ENCODE measurements at places on chromosomes 7 and 10.

- no peak for DNase-seq
Measured at GRCh38 chr7:116951366-116952292, 1.7 kb upstream of the ST7 start.

GRCh38 chr7:137026176-137026500 is 157.7 kb downstream of the CHRM2 start:
- no peak for DNase-seq

GRCh38 chr10:121741248-121741792 is 143.1 kb upstream of the FGFR2 start:
- DNase-seq = no peak

DNA sequence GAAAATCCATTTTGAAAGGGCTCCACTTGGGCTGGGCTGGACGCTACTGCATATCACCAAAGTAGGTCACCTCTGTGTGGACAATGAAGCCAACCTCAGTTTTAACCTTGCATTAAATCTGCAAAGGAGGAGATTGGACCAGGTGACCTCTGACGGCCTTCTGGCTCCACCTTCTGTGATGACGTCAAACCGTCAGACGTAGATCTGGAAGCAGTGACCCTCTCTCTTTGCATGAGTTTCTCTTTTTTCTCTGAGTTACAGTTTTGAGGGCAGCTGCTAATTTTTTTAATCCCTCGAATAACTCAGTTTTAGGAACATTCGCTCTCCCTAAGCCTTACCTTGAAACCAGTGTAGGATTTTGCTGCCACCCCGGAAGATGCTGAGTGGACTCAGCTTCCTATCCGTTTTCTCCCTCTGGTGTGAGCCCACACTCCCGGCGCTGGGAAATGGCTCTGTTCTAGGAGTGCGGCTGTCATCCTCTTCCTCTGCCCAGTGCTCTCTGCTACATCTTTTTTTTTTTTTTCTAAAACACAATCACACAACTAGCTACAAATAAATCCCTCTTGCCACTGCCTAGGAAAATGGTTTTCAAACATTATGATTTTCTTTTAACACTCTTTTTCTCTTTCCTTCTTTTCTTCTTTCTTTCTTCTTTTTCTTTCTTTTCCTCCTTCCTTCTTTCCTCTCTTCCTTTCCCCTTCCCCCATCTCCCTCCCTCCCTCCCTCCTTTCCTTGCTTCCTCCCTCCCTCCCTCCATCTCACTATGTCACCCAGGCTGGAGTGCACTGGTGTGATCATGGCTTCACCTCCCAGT is 27.7 kb upstream of the NMT2 start:
- no peak for DNase-seq

DNA sequence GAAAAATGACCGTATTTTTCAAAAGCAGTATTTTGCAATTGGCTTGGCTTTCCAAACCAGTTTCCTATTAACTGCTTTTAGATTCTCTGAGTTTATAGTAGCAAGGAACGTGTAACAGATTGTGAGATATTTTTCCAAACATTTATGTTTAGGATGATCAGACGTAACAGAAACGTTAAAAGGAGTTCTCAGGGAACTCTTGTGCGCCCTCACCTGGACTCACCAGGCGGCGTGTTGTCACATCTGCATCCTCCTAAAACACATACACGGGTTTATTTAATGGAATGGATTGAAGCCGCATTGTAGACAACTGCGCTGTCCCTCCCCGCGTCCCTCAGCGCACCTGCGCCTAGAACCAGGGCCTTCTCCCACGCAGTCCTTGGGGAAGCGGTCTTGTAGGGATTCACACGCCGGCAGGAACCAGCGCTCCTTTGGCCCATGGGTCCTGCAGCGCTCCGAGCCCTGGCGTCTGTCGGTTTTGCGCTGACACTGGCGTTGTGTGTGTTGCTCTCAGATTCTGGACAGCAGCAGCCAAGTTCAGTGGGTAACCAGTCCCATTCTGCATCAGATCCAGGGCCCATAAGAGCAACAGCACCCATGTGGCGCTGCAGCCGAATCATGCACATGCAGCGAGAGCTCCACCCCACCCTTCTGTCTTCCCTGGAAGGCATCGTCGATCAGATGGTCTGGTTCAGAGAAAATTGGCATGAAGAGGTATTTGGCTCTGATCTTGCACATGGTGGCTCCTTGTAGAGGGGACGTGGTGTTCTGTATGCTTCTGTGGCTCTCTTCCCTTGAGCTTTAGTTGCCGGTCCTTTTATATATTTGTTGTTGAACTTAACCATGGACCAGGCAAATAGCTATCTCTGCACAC is 114.9 kb downstream of the TRRAP start:
- DNase-seq = no peak

GRCh38 chr10:74199315-74199714 is 48.3 kb downstream of the ADK start:
- no peak for DNase-seq

DNA sequence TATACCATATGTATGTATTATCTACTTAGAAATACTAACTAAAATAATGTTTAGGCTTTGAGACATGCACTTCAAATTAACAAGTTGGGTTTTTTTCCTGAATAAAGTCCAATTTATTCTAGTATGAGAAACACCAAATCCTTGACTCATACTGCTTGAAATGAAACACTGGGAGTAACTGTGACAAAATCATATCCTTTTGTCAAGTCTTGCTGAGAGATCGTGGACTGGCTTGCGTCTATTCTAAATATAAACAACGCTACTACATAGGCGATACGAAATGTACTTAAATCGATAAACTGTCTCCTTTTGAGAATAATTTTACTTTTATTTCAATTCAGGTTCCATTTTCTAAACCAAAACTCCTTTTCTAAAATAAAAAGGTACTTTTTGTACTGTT is 16.3 kb downstream of the SMURF1 start:
- no peak for DNase-seq

- DNase-seq = no peak
Measured at GRCh38 chr7:148256433-148256832, 334.1 kb upstream of the C7orf33 start.

DNA sequence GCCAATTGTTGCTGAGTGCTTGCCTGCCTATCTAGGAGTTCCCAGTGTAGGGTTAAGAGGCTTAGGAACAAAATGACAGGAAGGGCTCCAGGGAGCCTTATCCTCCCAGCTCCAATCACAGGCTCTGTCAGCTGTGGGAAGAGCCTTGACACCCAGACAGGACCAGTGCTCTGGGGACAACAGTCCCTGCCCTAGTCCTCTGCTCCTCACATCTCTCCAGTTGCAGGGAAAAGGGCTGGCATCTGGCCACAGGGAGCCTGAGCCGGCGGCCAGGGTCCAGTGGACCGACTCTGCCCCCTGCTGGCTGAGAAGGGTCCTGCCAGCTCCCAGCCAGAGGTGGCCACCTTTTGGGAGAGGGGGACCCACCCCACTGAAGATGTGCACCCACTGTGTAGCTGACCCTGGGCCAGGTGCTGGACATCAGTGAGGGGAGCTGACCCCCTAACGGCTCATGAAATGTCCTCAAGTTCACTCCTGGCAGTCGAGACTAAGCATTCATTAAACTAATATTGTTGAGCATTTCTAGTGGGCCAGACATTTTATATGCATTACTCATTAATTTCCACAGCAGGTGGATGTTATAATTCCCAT is 17.6 kb downstream of the DNAJB12 start:
- DNase-seq = no peak

GRCh38 chr10:59962756-59963155 is 56.4 kb upstream of the CCDC6 start:
- no peak for DNase-seq

GRCh38 chr7:98992076-98992475 is 113.7 kb downstream of the TRRAP start:
- DNase-seq = no peak

DNA sequence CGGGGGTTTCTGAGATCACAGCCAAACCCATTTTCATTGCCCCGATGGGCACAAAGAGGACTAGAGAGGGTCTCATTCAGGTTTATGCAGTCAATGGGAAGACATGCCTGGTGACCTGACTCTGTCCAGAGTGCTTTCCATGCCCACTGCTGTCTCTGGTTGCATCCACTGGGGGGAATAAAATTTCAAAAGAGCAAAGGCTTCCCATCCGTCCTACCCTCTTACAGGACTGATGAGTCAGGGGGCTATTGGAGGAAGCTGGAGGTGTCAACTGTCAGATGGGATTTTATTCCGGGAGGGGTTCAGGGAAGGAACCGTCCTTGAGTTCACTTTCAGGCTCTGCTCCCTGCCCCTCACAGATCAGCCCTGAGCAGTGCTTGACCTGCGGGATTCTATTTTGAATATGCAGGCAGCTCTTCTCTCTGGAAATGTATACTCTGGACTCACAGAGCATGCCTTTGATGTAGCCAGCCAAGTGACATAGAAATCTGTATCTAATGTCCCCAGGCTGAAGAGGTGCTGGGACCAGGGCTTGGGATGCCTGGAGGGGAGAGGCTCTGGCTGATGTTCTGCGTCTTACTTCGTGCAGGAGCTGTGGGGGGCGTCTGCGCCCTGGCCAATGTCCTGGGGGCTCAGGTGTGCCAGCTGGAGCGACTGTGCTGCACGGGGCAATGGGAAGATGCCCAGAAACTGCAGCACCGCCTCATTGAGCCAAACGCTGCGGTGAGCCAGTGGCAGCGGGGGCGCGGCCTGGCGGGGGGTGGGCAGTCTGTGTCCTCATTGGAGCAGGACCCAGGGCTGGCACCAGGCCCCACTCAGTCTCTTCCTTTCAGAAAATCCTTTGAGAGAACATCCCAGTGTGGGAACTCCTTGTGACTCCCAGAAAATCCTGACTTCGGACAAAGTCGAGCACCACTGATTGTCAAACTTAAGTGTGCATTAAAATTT is 12.0 kb downstream of the C10orf62 start:
- no peak for DNase-seq

- no peak for DNase-seq
Measured at GRCh38 chr10:7277432-7277831, 133.4 kb downstream of the SFMBT2 start.

DNA sequence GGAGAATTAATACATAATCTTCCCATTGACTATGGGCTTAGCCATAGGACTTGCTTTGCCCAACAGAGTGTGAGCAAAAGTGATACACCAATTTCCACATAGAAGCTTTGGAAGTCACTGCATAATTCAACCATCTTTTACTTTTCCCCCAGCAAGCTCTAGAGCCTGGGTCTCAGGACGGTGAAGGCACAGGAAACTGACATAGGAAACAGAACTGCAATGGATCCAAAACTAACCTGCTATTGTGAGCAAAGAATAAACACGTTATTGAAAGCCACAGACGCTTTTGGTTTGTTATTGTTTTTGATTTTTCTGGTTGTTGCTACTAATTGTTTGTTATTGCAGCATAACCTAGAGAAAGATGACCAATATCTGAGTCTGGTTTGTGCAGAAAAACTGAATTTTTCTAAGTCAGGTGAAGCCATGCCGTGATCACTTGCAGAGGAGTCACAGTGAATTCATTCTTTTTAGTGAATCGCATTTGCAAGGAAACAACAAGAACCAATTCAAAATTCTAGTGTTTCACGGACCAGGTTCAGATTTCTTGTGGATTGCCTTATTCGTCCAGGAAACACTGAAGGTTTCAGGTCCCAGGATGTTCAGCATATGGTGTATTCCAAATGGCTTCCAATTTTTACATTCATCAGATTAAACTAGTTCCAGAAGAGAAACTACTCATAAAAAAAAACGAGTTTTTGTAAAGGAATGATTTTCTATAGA is 52.8 kb downstream of the CUBN start:
- DNase-seq = no peak

DNA sequence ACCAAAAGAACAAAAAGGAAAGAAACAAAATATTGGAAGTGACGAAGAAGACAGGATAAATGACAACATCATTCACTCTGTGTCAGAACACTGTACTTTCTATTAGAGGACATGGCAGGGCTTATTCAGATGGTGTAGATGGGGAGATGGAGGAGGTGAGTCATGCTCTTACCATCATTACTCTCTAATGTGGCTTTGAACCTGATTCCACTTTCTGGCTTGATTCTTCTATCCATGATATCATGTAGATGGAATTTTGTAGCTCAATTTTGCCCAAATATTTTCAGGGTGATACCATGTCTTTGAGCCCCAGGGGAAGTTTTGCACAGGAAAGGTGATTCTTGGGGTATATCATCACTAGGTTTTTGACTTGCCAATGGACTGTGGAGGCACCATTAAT is 91.7 kb downstream of the CFAP58 start:
- DNase-seq = no peak

GRCh38 chr7:151125846-151126481 is 39.7 kb downstream of the AGAP3 start:
- no peak for DNase-seq

- DNase-seq = no peak
Measured at GRCh38 chr7:36186359-36187121, 33.5 kb downstream of the EEPD1 start.

- no peak for DNase-seq
Measured at GRCh38 chr7:8638076-8638475, 204.7 kb downstream of the NXPH1 start.

DNA sequence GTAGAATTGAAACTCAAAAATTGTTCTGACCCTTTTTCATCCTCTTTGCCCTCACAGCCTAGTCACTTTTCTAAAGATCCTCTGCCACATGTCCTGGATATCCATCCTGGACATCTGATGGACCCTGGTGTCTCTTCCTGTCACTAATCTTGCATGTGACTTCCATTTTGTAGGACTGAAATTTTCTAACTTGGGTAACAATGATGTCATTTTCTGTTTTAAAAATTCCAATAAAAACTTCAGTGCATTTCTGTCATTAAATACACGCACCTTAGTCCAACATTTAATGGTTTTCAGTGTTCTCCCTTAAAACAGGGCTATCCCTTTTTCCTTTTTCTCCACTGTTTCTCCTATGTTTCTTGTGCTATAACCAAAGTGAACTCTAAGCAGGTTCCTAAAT is 684.9 kb upstream of the ANKRD30A start:
- DNase-seq = no peak

DNA sequence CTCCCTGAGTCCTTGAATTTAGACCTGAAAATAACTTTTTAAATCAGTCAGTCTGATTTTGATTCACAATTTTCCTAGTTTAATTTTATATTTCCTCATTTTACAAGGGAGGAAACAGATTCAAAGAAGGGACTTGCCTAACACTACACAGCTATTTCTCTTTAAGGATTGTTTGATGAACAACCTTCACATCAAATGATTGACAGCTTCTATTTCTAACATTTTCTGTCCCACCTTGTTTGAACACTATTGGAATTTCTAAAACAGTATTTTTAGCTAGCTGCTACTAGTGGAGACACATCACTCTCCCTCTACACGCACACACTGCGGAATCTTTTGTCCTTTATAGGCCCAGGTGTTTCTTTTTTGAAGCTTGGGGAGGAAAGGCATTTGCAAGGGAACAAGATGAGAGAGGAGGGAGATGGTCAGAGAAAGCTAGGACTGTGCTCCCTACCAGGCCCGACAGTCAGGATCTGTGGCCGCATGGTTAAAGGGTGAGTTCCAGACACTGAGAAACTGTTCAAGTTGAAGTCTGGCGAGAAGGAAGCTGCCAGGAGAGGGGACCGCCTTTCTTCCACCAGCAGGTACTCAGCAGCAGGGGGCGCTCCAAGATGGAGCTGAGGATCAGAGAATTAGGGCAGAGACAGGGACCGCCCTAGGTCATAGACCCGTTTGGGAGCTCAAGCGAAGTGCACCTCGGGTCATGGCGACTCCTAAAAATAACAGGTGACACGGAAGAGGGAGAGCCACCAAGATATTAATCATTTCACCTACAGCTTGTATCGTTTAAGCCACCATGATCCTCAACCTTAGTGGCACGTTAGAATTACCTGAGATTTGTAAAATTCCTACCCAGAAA is 49.7 kb downstream of the DNAJC12 start:
- DNase-seq = no peak
